NCI-H526 (cell line): ENCODE measurements at places on chromosomes 5 and 9.

DNA sequence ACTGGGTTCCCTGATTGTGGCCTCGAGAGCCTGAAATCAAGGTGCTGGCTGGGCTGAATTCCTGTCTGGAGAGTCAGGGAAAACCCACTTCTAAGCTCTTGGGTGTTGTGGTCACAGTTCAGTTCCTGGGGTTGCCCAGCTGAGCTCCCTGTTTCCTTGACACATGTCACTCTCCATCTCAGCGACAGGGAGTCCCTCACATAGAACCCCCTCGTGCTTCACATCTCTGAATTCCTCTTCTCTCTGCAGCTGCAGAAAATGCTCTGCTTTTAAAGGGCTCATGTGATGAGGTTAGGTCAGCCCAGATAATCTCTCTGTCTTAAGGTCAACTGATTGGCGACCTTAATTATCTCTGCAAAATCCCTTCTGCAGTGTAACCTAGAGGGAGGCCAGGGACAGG is 53.5 kb upstream of the NFIL3 start:
- no peak for DNase-seq

DNA sequence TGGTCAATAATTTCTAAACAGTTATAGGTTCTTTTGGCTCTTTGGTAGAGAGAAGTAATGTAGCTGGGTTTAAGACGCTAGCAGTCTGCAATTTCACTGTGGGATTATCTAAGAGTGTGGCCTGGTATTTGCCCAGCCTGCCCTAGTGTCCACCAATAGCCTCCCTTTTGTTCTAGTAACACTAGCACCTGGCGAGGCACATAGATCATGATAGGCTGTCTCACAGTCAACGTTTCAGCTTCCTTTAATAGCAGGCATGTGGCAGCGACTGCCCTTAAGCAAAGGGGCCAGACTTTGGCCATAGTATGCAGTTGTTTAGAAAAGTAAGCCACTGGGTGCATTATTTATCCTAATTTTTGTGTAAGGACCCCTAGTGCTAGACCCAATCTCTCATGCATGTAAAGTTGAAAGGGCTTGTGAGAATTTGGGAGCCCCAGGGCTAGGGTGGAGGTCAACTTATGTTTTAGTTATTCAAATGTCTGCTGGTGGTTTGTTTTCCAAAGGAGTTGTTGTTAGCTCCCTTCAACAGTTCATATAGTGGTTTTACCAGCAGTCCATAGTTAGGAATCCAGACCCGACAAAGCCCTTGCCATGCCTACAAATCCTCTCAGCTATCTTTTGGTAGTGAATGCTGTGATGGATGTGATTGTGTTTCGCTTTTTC is 274.3 kb downstream of the HTR1A start:
- DNase-seq = no peak

- DNase-seq = no peak
Measured at GRCh38 chr5:178832618-178833201, 27.0 kb upstream of the ZNF354B start.

DNA sequence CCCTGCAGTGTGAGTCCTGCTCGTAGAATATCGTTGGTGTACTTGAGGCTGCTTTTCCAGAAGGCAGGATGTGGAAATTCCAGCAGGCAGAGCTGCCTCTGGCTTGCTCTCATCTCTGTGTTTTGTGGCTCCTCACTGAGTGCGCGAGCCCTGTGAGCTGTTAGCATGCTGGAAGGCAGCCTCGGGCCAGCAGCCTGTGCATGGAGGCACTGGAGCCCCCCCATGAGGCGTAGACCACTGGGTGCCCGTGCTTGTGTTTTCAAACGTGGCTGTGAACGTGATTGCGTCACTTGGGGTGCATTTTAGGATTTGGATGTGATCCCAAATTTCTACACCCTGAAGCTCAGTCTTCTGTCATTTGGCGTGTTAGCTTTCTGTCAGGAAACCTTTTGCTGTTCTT is 3.2 kb downstream of the WDR5 start:
- no peak for DNase-seq

DNA sequence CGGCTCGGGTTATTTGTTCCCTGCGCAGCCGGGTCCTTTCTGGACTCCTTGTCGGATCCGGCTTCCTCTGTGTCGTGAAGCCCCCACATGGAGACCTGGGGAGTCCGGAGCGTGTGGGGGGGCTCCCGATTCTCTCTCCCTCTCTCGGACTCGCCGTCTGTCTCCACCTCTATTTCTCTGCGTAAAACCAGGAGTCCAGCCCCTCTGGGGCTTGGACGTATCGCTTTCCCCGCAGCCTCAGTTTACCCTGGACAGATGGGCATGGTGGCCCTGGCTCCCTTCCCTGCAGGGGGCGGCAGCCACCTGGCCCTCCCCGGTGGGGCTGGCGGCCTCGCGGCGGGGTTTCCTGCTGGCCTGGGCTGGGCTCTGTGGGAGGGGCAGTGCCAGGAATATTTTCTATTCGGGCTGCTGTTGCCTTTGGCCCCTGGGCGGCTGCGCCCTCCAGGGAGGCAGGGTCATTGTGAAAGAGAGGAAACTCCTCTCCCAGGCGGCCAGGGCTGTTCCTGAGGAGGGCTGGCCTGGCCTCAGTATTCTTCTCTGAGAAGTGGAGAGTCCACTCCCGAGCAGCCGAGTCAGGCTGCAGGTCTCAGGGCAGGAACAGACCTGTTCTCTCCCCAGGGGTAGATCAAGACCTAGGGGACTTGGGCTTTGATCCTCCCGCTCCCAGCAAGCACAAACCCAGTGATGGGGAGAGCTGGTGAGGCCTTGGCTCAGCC is 665 bp downstream of the ASS1 start:
- DNase-seq = no peak
